NCI-H1930 (cell line): ENCODE measurements at places on chromosomes 3 and 15.

GRCh38 chr15:81407718-81408117, 33.7 kb upstream of the TMC3 start:
- DNase-seq = no peak

DNA sequence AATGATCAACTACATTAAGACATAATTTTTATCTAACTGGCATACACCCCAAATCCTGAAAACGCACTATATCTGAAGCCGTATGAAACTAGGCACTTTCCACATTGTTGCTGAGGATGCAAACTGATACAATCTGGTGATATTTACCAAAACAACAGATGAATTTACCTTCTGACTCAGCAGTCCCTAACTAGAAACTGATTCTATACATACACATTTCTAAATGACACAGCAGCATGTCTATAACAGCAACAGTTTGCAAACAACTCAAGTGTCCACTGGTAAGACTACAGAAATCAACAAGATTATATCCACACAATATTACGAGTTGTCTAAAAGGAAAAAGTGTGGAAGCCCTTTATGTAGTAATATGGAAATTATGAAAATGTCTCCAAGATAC, 22.9 kb downstream of the SECISBP2L start:
- no peak for DNase-seq

GRCh38 chr3:127658234-127658633, 14.5 kb upstream of the ABTB1 start:
- no peak for DNase-seq

DNA sequence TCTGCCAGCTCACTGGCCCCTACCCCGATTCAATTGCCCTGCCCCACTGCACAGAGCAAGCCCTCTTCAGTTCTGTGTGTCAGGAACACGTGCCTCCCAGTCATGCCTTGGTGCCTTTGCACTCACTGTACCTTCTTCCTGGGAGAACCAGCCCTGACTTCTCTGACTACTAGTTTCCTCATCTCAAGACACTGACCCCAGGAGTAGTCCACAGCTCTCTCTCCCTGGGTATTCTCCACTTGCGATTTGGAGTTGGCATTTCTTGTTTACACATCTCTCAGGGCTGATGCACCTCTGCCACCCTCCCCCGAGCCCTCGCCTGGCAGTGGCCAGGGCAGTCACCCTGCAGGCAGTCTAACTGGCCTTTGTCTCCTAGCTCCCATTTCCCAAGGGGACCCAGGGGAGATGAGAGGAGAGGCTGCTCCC, 5.7 kb downstream of the CISH start:
- DNase-seq = no peak

GRCh38 chr3:175047786-175048185, 188.7 kb downstream of the NAALADL2 start:
- DNase-seq = no peak

GRCh38 chr3:71958533-71958932, 173.6 kb upstream of the PROK2 start:
- DNase-seq = no peak

DNA sequence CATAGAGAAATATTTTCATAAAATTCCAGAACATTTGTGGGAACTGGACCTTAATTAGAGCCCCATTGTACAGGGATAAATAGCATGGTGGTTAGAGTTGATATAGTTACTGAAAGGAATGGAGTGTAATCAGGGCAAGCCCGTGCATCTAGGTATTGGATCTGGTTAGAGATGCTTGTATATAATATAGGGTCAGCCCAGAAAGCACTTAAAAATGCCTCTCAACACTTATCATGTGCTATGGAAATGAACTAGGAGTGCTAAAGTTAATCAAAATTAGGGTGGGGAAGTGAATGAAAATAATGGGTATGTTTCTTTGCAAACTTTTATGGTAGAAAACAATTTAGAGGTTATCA, 308.3 kb upstream of the NR2E3 start:
- DNase-seq = no peak

DNA sequence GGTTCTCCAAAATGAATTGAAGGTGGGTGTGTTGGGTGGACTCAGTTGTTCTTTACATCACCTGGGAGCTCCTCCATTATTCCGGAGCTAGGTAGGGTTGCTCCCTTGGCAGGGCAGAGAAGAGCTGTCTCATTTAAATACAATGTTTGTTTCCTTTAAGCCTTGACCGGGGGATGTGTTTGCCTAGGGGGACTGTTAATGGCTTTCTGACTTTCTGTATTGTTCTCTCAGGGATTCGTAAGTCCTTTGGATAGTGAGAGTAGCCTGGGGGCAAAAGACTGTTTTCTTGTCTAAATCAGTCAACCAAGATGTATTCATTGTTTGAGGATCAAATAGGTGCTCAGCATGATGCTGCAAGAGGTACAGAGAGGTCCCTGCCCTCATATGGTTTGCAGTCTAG, 71.1 kb downstream of the CDAN1 start:
- no peak for DNase-seq

DNA sequence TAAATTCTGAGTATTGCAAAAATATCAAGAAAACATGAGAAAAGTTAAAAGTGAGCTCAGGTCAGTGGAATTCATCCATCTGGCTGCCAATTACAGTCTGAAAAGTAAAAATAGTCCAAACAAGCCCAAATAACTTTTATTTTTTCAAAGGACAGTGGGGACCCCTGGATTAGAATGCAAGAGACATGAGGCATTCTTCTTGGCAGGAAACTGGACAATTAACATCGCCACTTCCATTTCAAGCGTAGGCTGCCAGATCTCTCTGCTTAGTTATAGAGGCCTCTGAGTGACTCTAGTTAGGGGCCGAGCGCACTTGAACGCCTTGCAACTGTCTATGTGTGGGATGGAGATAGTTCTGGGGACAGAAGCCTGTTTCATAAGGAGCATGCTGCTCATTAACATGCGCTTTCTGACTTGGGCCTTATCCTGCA, 189.1 kb downstream of the GHSR start:
- DNase-seq = no peak

DNA sequence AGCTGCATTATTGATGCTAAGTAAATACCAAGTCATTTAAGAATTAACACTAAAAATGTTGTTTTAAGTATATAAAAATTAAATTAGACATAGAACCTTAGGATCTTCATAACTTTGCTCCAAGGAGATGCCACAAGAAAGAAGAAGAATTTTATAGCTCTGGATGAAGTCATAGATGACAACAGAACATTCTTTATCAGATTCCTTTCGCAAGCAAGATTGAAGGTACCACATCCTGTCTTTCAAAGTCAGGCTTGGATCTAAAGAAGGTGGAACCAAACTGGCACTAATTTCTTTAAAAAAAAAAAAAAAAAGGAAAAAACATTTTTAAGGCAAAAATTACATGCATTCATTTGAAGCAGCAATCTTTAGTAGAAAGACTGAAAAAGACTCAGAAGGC, 62.5 kb downstream of the POLQ start:
- DNase-seq = no peak

DNA sequence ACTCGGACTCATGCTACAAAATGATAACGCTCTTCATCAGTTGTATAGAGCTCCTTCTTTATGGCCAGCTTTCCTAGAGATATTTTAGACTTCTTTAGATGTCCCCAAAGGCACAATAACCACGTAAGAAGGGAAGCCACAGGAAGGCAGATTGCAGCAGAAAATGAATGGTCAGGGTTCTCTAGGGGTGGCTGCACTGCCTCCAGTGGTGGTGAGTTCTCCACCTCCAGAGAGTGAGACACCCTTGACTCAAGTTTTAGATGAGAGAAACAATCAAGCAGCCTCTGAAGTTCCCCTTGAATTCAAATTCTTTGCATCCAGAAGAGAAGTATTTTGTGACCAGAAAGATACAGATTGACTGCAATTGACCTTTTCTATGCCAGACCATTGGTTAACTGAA, 191.5 kb downstream of the TP63 start:
- no peak for DNase-seq

GRCh38 chr15:90813796-90814190, 54.6 kb upstream of the FURIN start:
- no peak for DNase-seq

DNA sequence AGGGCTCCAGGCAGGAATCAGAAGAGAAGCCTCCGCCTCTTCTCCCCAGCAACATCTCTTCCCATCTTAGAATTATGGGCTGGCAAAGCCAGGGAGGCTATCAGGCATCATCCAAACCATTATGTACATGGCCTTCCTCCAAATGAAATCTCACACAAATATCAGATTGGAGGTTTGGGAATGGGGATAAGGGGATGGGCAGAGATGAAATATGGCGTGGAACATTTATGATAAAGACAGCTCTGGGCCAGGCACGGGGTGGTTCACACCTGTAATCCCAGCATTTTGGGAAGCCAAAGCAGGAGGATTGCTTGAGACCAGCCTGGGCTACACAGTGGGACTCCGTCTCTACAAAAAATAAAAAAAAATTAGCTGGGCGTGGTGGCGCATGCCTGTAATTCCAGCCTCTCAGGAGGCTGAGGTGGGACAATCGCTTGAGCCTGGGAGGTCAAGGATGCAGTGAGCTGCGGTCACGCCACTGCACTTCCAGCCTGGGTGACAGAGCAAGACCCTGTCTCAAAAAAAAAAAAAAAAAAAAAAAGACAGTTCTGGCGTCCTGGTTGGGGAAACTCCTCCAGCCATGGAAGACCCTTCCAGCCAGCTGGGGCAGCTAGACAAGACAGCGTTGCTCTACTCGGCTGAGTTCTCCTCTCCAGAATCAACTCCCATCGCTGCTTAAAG, 36.6 kb downstream of the CPN2 start:
- no peak for DNase-seq

DNA sequence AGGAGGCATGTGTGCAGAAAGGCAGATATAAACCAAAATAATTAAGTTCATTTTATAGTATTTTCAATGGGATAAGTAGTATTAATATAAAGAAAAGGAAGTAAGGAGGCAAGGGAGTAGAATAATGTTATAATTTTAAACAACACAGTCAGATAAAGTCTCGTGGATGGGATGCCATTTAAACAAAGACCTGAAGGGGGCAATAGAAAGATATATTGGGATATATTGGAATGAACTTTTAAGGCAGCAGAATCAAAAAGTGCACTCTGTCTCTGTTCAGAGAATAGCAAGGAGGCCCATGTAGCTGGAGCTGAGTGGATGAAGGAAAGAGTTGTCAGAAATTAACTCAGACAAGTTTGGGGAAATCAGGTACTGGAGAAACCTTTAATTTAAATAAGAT, 158.7 kb downstream of the CGGBP1 start:
- no peak for DNase-seq

GRCh38 chr15:101449471-101450402, 39.8 kb downstream of the PCSK6 start:
- no peak for DNase-seq

DNA sequence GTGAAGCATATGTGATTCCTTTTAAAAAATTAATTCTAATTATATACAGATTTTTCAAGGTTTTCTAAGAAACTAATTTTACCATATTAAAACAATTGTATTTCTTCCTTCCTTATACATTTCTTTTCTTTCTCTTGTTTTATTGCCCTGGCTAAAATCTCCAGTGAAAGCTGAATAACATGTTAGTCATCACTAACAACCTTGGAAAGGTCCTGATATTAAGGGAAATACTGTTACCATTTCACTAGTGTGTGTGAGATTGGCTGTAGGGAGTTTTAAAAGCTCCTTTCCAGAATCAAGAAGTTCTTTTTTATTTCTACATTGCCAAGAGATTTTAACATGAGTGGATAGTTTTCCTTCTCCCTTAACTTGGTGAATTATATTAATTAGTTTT, 229.7 kb upstream of the EIF1B start:
- no peak for DNase-seq

DNA sequence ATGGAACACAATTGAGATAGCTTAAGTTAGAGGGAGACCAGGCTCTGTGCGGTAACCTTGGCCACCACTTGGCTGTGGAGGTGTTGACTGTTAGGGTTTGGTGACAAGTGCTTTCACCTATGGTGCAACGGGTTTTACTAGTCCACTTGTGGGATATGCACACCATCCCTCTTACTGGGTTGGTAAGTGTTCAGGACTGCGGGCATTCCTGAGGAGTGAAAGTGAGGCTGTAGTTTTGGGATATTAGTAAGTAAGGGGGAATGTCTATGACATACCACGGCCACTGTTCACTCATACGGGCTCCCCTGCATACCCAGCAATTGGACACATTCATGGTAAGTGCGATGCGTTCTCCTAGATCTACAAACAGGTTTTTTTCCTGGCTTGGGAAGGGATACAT, 8.0 kb upstream of the RAD54L2 start:
- DNase-seq = no peak

GRCh38 chr3:47323431-47324277, 40.9 kb downstream of the KLHL18 start:
- no peak for DNase-seq

- no peak for DNase-seq
Measured at GRCh38 chr3:30353711-30354467, 252.5 kb upstream of the TGFBR2 start.

GRCh38 chr3:134608023-134608770, 42.6 kb downstream of the KY start:
- DNase-seq = no peak
